RWPE1 (cell line): ENCODE measurements at places on chromosomes 13 and 19.

DNA sequence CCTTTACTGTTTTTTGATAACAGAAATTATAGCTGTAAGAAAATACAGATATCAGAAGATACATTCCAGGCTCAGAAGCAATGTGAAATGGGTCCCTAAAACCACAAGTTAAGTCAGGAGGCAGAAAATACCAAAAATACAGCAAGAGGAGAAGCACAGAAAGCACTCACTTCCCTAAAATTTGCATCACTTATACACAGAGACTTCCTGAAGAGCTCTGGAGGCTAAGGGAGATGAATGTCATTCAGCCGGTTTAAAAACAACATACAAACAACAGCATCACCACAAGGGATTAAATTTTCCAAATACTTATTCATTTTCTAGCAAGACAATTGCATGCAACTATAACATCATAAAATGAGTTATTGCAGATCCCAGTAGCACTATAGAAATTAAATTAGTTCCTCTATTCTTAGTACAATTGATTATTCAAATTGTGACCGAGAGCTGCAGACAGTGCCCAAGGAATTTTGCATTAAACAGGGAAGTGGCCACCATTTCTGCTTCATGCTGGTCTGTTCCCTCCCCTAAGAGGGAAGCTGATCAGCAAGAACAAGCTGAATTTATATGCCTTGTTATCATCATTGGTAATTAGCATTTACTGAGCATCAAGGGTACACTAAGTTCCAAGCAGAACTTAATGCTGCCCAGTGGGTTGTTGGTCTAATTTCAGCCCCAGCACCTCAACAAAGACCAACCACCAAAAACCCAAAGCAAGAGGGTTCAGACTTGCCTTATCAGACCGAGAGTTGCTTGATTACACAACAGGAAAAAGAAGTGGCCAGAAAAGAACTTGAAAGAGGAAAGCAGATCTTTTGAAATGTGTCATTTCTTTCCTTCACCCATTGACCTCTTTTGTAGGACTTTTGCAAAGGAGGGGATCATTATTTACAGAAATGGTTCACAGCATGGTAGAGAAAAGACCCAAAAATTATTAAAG is 140.7 kb downstream of the KCTD12 start:
- DNase-seq = no peak

DNA sequence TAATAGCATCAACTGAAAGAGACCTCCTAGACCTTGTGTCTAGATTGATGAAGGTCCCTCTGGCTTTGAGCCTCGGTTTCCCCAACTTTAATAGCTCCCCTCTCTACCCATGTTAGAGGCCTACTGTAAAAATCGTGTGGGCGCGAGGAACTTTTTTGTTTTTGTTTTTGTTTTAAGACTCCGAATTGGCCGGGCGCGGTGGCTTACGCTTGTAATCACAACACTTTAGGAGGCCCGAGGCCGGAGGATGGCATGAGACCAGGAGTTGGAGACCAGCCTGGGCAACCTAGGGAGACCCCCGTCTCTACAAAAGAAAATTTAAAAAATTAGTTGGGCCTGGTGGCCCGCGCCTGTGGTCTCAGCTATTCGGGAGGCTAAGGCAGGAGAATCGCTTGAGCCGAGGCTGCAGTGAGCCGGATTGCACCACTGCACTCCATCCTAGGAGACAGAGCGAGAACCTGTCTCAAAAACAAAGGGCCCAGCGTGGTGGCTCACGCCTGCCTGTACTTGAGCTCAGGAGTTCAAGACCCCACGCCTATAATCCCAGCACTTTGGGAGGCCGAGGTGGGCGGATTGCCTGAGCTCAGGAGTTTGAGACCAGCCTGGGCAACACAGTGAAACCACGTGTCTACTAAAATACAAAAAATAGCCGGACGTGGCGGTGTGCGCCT is 858 bp upstream of the PPP6R1 start:
- no peak for DNase-seq

GRCh38 chr13:107969546-107969945 is 245.8 kb downstream of the LIG4 start:
- DNase-seq = no peak

DNA sequence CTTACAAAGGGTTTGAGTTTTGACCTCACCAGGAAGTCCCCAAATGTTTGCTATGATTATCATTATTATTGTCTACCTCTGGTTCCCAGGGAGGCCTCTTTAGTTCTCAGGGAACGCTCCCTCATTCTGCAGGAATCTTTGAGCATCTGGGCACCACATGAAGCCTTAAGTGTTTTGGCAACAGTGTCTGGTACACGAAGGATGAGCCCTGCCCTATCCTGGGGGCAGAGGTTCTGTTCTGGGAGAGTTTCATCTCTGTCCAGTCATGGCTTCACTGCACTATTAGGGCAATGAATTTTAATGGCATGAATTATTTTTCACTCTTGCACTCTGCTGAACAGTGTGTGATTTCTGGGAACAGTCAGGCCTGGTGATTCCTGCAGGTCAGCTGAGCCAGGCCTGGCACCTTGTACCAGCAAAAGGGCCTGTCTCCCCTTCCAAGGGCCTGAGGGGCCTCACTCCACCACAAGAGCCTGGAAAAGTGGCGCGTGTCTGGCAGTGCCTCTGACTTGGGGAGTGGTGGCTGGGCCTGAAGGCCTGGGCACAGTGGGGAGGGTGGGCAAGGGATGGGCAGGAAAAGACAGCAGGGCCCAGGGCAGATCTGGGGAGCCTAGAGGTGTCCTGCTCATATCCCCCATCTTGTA is 4.6 kb downstream of the FAM187B start:
- DNase-seq = no peak

DNA sequence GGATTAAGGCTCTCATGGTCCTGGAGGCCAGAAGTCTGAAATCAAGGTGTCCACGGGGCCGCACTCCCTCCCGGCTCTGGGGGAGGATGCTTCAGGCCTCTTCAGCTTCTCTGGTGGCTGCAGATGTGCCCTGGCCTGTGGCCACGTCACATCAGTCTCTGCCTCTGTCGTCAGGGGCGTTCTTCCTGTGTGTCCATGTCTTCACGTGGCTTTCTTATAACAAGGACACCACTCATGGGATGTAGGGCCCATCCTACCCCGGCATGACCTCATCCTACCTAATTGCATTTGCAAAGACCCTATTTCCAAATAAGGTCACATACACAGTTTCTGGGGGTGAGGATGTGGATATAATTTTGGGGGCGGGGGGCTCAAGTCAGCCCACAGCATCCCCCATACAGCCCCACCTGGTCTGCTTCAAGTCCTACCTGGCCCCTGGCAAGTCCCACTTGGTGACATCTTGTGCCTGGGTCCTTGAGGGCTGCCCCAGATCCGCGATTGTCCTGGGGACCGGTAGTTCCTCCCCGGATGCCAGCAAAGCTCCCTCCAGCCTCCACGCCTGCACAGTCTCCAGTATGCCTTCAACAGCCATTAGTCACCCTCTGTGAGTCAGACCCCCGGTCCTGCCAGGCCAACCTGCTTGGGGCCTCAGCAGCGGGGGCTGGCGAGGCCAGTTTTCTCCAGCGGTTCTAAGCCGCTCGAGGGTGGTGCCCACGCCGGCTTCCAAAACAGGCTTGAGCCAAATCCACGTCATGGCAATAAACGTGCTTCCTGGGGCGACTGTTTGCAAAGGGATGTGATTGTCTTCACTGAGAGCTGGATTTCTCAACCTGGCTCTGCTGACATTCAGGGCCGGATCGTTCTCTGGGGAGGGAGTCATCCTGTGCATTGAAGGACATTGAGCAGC is 32.2 kb downstream of the MYO9B start:
- peak; percentile 99 for DNase-seq

DNA sequence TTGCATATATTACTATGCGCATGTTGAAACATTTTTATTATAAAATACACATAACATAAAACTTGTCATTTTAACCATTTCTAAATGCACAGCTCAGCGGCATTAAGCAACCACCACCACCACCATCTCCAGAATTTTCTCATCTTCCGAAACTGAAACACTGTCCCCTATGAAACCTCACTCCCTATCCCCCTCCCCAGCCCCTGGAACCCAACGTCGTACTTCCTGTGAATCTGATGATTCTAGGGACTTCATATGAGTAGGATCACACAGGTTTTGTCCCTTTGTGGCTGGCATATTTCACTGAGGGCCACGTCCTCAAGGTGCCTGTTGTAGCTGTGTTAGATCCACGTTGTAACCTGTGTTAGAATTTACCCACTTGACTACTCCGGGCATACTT is 716 bp upstream of the MAP2K2 start:
- DNase-seq = no peak

- peak; percentile 87 for DNase-seq
These were observed 27.4 kb upstream of the SCEL start for GRCh38 chr13:77507931-77508776.

DNA sequence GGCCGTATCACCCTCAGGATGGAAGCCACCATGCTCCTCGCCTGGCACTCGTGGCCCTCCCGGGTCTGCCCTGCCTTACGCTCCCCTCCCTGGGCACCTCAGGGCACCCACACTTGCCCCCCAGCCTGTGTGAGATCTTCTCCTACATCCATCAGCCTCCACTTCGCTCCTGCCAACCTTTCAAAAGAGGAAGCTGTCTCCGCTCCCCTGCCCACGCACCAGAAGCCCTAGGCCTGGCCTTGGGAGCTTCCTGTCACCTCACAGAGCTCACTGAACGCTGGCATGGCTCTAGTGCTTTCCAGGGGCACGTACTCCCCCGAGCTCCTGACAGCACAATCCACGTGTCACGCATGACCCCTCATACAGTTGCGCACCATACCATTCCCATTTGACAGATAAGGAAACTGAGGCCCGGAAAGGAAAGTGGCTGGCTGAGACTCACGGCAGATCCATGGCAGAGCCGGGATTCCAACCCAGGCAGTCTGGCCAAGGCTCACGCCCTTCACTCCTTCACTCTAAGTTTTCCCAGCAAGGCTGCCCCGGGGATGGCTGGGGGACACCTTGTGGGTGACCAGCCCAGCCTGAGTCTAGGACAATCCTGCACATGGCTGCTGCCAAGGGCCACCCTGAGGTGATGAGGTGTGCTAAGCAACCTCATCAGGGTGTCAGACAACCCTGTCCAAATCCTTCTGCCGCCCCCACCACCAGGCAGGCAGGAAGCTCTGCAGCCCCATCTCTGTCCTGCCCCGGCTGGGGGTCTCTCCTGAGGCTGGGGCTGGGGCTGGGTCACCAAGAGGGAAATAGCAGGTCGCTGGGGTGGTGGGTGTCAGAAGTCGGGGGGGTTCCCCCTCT is 19.3 kb downstream of the PPP1R12C start:
- no peak for DNase-seq

DNA sequence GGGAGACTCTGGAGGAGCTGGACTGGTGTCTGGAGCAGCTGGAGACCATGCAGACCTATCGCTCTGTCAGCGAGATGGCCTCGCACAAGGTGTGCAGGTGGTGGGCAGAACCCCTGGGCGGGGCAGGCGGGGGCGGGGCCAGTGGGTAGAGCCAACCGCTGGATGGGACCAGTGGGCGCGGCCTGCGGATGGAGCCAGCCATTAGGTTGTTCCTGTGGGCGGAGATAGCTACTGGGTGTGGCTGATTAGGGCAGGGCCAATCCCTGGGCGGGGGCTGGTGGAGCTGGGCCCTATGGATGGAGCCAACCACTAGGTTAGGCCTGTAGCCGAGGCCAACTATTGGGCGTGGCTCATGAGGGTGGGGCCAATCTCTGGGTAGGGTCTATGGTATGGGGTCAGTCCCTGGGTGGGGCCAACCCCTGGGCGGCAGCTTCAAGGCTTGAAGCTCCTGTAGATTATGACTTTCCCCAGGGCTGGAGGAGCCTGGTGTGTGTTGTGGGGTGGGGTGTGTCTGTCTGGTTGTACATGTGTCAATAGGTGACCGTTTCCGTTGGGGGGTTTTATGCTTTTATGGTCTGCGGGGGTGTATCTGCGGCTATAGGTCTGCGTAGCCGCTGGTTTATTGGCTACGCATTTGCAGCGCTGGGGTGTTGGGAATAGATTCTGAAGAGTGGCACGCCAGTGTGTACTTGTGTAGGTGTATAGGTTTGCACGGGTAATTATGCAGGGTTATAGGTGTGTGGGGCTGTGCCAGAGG is 30.7 kb downstream of the PDE4A start:
- DNase-seq = peak; percentile 59

GRCh38 chr19:6272411-6272791 is 7.4 kb downstream of the MLLT1 start:
- no peak for DNase-seq

- DNase-seq = peak; percentile 72
These were observed 17.2 kb upstream of the DACT3 start for GRCh38 chr19:46678110-46678732.

DNA sequence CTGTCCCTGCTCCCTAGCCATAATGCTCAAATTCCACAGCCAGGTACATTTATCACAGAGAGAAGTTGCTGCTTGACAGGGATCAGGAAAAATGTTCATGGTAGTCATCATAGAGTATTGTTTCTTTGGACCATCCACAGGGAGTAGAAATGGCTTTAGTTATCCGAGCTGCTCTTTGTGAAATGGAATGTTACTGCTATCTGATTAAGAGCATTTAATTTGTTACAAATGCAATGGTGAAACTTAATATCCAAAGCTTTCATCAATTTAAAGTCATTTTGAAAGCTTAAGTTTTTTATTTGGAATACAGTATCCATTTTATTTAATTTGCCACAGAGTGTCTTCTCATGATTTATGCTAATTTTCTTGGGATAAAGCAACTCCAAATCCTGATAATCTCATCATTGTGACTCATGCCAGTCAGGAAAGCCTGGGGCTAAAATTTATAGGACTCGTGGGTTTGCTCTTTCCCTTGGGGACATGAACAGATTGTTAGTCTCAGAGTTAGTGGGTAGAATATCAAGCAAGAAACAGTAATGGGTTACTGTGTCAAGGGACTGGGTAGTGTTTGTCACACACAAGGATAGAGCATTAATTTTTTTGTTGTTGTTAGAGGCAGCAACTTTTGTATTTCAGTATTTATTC is 59.8 kb downstream of the SCEL start:
- peak; percentile 1 for DNase-seq

- no peak for DNase-seq
These were observed 39.1 kb upstream of the IL17D start for GRCh38 chr13:20664351-20664750.

DNA sequence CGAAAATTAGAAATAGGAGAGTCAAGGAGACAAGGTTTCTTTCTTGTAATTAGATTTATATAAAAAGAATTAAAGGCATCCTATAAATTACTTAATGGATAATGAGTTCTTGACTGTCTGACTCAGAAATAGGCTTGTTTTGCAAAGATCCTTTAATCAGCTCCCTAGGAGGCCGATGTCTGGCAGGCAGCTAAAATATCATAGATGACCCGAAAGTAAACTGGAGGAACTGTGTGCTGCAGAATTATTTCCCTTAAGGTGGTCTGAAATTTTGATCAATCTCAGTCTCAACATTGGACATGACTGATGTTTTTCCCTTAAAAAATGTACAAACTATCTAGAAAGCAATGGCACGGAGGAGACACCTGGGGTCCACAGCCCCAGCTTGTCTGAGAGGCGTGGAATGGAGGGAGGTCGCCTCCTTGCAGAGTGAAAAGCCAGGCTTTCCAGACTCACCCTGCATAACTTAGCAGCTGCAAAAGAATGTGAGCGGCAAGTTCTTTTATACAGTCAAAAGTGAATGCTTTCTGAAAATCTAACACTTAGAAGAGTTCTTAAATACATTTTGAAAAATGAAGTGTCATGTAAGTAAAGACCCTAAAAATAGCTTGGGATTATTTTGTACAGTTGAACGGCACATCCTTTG is 44.8 kb downstream of the MBNL2 start:
- DNase-seq = no peak

- no peak for DNase-seq
These were observed 491 bp downstream of the CCER2 start for GRCh38 chr19:38911388-38912001.
